ENCODE measurements at places on chromosomes 16 and 17.

DNA sequence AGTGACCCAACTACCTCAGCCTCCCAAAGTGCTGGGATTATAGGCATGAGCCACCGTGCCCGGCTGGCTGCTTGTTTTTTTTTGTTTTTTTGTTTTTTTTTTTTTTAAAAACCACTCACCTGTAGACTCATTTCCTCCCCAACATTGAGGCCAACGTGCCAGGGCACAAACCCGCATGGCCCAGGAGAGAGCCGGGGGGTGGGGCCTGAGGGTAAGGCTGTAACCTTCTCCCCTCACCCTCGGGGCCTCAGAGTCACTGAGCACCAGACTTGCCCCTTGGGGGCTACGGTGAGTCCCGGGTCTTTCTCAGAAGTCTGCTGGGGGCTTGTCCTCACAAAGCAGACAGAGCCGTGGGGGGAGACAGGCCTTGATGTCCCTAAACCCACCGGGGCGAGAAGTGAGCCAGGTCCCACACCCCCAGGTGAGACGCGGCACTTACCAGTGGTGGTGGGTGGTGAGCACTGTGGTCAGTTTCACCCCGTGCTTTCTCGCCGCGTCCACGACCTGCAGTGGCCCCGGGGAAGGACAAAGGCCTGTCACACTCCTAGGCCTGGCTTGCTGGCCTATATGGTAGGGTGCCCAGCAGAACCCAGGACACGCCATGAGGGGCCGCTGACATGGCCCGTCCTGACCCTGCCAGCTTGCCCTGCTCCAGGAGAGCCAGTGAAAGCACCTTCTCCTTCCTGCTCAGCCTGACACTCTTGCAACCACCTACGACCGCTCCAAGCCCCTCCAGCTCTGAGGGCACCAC, 4.6 kb downstream of the HAGH start:
- no peak for DNase-seq

DNA sequence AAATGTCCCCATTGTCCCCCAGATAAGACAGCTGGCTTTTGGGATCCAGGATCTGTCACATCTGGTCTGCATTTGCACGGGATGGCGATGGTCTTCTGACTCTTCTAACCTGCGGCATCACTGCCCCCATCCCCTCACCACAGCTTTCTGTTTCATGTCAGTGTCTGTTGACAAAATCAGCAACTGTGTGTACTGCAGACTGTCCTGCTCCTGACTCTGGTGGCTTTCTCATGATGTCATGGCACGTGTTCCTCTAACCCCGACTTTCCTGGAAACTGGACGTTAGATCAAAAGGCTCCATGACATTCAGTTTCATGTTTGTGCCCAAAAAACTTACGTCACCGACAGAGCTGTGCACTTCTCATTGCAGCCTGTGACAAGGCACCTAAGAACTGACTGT, 30.1 kb upstream of the CPNE2 start:
- DNase-seq = no peak

- DNase-seq = no peak
These were observed 1.2 kb upstream of the DPH1 start for GRCh38 chr17:2028737-2029136.

GRCh38 chr17:44788139-44788538, 29.4 kb downstream of the ADAM11 start:
- no peak for DNase-seq

DNA sequence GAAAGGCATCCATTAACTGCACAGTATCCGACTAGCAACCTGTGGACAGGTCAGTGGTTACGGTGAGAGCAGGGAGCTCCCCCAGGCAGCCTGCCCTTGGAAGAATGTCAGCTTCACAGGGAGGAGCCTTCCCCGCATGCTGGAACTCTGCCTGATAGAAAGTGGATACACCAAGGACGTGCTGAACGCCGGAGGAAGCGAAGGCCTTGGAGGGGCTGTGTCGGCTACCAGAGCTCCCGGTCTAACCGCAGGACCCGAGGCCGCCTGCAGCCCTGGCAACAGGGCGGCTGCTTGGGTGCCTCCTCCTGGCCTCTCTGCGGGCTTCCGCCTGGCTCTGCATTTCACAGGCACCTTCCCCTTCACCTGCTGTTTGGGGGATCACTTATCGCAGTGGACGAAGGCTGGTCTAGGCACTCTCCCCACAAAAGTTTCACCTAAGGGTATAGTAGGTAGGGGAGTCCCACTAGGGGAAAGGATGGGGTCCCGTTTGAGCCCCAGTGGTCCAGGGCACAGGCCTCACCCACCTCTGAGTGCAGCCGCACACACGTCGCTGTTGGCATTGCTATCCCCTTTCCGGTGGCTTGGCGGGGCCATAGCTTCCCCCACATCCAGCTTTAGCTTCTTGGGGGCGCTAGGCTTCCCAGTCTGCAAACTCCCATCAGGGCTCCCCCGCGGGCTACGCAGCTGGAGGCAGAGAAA, 29.8 kb downstream of the PELP1 start:
- no peak for DNase-seq

Data from stimulated activated CD4-positive, alpha-beta T cell treated with anti-CD3 and anti-CD28 coated beads, Interleukin-15, amount 100 ng/mL, for 1 hour (primary cell).